ENCODE measurements at places on chromosomes 11 and 22.

DNA sequence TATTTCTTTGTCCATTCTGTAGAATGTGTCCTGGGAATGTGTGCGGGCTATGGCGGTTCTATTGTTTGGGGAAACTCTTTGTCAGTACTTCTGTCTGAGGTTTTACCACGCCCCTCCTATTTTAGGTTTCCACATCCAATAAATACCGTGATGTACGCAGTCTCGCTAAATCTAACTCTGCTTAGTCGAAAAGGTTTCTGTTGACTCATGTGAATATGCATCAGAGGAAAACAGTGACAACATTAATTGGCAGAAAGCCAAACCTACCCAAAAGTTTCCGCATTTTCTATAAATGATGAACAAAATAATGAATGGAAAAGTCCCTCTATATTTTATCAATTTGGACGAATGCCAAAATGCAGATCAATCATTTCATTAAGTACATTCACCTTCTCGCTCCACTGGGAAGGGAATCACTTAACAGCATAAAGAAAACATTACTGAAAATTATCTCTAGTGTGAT, 143.4 kb downstream of the MAML2 start:
- DNase-seq, result no peak

DNA sequence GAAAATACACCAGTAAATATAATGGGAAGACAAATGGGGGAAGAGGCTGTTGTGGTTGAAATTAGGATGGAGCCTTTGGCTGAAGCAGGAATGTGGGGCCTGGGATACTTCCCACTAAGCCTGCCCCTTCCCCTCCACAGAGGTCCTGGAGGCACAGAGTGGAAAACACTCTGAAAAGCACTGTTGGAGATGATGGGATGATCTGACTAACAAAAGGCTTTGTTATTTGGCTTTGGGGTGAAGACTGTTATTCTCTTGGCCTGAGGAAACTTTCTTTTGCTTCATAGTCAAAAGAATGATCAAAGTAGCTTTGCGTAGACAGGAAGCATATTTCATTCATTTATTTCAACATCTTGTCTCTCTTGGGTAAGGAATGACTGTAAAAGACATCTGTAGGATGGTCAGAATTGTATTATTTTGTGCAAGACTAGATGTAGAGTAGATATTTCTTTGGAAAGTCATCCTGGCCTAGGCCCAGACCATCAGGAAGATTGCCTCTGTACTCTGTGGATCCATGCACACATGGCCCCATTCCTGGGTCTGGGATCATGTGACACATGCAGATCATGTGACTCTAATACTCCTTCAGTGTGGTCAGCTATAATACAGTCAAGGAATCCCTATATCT, 111.4 kb downstream of the SPON1 start:
- no peak for DNase-seq

GRCh38 chr11:27977031-27977430, 130.9 kb downstream of the KIF18A start:
- DNase-seq, result no peak

- DNase-seq, result no peak
Measured at GRCh38 chr11:66115638-66116301, 45.7 kb downstream of the PACS1 start.

GRCh38 chr11:113162592-113162962, 151.8 kb upstream of the TTC12 start:
- no peak for DNase-seq

- no peak for DNase-seq
Measured at GRCh38 chr22:46465345-46465720, 72.1 kb downstream of the CELSR1 start.
